RPMI7951 (cell line): ENCODE measurements at places on chromosomes 12 and 14. TPM values are rescaled to one million over a fixed set of nuclear protein-coding genes. Genes with fewer than 3 reads are reported as not detected.

SLC38A2 gene
- total RNA-seq, result 246 and 317 TPM in 2 replicates

GRCh38 chr12:53078425-53079225, 565 bp downstream of the SPRYD3 start:
- DNase-seq, result peak; percentile 25

RNASE3 gene
- total RNA-seq, result not detected in 2 replicates

SP7 gene
- total RNA-seq, result not detected in 2 replicates

TMEM119 gene
- total RNA-seq, result 173 and 232 TPM in 2 replicates

- DNase-seq, result no peak
Observed at GRCh38 chr14:97359341-97359740, 562.2 kb downstream of the VRK1 start.

DNA sequence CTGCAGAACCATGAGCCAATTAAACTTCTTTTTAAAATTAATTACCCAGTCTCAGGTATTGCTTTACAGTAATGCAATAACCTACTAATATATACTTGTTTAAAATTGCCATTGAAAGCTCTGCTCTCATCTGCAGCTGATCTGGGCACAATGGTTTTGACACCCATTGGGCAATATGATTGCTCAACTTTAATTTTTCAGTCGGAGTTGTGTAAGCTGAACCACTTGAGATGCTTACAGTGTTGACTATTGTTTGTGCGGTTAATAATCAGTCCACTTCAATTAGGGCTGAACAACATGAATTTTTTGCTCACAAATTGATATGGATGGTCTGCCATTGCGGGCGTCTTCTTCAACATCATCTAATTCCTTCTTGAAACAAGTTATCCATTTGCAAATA, 18.0 kb upstream of the OR4K5 start:
- DNase-seq, result no peak

IL26 gene
- total RNA-seq, result not detected in 2 replicates

DNA sequence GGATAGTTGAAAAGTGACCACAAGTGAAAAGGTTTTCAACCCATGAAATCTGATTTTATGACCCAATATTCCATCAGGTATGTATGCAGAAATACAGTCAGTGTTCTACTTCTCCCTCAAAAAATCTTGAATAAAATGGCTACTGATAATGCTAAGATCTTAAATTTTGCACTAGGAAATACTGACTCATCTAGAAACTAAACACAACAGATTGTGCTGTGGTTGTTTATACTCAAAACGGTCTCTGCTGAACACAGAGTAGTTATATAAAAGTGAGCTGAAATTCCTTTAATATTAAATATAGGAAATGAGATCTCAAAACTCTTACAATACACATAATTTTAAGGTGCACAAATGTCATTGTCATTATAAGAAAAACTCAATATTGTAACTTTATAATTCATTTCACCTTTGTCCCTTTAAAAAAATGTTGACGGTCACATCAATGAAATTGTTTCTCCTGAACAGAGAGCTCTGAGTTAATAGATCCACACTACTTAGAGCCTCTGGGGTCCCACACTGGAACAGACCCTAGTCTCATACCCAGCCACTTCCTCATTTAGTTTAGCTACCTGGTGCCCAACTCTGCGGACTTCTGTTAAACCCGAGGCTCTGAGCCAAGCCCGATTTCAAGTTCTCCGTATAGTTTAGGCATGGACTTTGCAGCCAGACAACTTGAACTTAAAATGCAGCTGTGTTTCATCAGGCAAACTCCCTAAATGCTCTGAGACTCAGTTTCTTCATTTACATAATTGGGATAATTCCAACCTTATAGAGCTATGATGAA, 9.3 kb downstream of the COCH start:
- no peak for DNase-seq

DNA sequence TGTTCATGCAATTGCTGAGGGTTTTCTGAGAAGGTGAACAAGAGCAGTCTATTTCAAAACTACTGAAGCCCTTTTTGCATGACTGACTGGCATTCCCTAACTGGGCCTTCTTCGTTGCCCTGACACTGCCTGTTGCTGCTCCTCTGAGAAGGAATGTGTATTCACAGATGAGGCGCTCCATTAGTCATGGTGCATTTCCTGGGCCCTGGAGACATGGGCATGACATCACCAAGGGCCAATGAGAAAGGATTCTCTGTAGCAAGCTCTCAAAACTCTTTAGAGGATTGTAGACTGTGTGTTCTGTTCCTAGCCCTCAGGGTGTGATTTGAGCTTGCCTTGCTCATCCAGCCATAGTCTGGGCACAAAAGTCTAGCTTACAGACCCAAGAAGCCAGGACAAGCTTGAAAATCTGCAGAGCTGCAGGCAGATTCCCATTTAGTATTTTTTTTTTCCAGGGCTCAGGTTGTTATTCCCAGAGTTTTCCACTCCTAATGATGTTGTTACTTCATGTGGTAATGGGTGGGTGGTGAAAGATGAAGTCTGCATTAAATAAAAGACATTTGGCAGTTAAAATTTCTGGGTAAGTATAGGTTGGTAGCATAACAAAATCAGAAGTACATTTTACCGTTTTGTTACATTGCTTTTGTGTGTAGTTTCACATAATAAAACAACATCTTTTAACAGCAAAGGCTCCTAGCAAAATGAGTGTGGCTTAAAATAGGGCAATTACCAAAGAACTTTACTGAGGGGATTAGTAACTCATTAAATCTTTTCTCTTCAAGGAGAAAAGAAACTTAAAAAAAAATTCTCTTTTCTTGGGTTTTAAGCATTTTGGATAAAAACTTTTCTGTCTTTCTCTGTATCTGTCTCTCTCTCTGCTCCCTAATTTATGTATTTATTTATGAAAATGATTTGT, 318.4 kb downstream of the RAD51B start:
- peak; percentile 99 for DNase-seq

SLC10A1 gene
- not detected in 2 replicates for total RNA-seq

DNA sequence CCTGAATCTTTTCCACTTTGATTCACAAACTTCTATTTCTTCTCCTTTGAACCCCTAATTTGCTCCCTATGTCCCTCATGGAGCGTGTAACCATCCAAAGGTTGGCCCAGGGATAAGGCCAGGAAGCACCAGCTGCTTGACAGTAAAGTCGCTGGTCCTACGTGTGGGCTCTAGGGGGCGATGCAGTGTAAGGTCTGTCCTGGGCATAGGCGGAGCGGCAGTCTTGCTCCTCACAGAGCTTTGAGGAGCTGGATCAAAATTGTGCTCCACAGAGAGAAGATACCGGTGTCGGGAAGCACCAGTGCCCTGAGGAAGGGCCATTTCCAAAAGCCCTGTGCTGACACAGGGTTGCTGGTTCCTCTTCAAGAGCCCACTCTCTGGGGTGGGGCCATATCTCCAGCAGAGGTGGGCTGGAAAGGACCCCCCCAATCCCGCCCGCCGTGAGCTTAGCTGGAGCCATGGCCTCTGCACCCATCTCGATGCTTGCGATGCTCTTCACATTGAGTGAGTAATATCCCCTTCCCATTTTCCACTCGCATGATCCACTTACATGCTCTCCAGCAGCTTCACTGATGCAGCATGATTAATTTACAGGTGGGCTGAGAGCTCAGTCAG, 49.9 kb upstream of the OR4E1 start:
- peak; percentile 7 for DNase-seq

DNA sequence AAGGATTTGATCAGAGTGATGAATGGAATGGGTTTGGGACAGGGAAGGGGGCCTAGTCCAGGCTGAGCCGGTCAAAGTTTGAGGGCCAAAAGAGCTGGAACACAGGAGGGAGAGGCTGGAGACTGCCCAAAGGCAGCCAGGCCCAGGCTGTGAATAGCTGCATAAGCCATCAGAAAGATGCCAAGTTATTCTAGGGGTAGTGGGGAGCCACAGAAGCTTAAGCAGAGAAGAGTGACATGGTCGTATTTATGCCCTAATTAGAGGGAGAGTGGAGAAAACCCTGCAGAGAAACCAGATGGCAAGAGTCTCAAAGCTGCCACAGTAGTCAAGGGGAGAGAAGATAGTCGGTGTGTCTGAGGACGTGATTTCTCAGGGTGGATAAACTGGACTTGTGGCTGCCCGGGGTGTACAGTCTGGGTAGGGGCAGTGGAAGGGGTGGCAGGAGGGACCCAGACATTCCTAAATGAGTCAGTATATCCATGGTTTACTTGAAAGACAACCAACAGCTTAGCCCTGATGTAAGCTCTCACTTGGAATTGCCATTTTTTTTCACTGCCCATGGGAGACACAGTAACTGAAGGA, 99.2 kb downstream of the PRICKLE1 start:
- no peak for DNase-seq

- no peak for DNase-seq
Observed at GRCh38 chr14:73750531-73750901, 36.3 kb upstream of the PNMA1 start.

CLEC14A gene
- not detected in 2 replicates for total RNA-seq

GRCh38 chr14:104329793-104330192, 191.4 kb downstream of the KIF26A start:
- DNase-seq, result no peak

DNA sequence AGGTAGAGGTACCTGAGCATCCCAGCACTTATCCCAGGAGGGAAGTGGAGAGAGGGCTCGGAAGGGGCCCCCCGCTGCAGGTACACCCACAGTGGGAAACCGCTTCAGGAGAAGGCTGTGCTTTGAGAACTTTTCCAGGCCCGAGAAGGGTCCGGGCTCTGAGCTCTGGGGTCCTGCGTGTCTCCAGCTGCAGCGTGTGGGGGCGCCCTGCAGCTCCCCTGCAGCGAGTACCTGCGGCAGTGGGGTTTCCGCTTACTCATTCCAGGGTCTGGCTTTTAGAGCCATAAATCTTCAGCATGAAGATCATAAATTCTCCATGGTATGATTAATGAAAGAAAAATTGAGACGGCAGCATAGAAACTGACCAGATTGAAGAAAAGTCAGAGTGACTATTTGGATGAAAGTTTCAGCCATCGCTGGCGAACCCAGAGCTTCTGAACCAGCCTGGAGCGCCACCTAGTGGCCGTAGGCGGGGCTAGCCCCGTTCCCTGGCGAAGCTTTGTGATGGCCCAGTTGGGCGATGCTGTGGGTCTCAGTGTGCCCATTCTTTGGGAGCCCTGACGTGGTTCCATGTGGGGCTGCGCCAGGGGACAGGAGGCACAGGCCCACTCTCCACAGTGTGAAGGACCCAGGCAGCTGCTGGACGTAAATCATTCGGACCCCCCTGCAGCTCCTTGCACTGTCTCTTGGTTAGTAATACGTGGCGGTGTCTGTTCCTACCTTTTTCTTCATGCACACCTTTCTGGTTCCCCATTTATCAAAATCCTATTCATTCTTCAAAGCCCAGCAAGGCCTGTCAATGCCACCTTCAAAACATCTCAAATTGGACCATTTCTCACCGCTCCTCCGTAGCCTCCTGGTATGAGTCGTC, 198.2 kb downstream of the TSPAN9 start:
- peak; percentile 50 for DNase-seq

DNA sequence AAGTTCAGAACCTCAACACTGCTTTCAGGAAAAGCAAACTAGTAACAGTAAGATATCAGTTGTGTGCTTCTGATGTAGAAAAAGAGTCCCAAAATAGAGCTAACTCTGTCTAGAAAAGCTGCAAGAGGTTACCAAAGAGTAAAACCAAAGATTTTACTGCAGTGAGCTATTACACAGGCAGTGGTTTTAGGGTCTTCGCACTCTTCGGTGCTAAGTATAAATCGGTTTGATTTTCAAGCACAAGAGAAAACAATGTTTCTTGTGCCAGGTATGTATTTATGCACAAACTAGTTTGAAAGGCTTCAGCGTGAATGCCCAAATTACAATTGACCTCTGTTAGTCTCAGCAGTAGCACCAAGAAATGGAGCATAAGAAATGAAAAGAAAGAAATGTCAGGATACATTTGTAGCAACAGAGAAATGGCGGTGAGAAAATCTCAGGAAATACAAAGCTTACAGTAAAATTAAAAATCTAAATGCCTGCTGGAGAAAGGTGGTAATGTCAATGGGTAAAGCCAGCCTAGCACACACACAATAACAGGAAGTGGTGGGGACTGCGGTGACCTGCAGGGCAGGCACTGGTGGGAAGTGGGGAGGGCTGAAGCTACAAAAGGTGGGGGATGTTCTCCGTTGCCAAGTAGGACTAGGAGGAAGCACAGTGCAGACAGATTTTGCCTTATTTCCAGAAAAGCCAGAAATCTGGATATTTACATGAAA, 18.0 kb upstream of the DYRK2 start:
- peak; percentile 68 for DNase-seq
